Cortex of kidney (tissue), 1 donor: ENCODE measurements at places on chromosomes 7 and 10.

DNA sequence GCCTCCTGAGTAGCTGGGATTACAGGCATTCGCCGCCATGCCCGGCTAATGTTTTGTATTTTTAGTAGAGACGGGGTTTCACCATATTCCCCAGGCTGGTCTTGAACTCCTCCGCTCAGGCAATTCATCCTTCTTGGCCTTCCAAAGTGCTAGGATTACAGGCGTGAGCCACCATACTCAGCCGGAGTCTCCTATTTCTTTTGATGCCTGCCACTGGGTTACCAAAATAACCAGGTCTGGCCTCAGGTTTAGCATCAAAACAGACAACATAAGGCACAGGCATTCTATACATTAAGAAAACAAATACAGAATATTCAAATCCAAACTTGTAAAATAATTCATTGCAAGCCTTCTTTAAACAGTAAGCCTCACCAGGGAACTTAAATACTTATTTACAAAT is 289.8 kb upstream of the IMMP2L start:
- no peak for DNase-seq

DNA sequence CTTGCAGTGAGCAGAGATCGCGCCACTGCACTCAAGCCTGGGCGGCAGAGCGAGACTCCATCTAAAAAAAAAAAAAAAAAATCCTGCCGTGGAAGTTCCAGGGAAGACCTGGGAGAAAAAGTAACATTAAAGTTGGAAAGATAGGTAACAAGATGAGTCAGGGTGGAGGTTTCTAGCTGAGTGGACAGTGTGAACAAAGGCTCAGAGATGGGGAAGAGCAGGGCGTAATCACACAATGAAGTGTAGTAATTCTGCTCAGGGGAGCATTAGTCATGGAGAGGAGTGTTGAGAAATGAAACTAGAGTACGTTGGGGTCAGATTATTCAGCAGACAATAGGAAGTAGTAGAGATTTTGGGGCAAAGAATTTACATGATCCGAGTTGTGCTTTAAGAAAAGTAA is 21.6 kb upstream of the WASL start:
- DNase-seq, result no peak

DNA sequence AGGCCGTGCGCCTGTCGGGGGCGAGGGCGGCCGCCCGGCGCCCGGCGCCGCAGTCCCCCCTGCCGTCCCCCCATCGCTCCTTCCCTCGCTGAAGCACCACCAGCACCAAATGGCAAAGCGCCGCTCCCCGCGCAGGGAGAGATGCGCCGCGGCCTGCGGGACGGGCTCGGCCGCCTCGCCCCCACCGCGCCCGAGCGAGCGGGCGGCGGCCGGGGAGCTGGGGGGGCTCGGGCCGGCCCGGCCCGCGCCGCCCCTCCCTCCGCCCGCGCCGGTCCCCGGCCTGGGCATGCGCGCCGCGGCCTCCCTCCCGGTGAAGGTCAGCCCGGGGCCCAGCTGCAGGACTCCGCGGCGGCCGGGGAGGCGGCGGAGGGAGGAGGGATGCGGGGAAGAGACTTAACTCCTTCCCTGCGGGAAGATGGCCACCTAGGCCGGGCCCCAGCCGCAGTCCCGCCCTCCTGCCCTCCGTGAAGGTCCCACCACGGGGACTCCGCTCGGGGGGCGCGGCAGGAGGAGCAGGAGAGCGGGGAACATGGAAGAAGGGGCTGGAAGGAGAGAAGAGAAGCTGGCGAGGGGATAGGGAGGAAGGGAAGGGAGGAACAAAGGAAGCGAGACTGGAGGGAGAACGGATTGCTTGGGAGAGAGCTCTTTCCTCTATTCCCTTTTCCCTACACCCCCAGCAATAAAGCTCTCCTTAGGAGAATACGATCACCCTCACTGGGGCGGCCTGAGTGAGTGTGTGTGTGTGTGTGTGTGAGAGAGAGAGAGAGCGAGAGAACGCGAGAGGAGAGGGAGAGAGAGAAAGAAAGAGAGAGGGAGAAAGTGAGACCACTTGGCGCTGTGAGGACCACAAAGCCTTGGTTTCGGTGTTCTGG is 3.4 kb upstream of the SMARCD3 start:
- DNase-seq, result no peak

GRCh38 chr10:11705722-11706121 is 36.5 kb upstream of the ECHDC3 start:
- DNase-seq, result no peak

- no peak for DNase-seq
Observed at GRCh38 chr7:47666164-47666862, 84.4 kb upstream of the TNS3 start.

DNA sequence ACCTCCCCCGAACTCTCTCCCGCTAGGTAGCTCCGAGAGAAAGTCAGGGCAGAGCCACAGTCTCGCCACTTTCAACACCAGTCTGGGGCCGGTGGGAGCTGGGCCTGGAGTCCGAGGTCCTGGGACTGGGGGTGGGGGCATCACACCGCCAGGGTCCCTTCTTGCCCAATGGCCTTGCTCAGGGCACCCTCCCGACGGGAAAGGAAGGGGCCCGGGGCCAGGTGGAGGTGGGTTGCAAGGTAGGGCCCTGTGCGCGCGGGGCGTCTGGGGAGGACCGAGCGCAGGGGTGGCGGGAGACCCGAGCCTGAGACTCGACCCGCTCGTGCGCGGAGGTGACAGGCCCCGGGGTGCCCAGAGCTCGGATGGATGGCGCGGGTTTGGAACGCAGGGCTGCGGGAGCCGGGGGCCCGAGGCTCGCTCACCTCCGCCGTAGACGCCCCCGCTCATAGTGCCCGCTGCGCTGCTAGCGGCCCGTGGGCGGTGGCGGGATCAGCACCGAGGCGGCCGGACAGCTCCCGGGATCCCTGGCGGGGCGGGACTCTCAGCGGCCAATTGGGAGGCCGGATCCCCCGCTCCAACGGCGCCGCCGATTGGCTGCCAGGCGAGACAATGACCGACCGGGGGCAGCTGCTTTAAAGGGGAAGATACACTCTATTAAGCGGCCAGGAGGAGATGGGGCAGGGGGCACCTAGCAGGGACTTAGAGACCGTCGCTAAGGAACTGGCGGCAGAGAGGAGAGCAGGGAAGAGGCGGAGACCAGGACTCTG is at the start of gene ACTL6B:
Gene ACTL6B, minus strand, starts transcription at position 541 of the 767 bp plus-strand sequence. Its CDS starts 94 bp downstream, at position 447.
- no peak for DNase-seq

DNA sequence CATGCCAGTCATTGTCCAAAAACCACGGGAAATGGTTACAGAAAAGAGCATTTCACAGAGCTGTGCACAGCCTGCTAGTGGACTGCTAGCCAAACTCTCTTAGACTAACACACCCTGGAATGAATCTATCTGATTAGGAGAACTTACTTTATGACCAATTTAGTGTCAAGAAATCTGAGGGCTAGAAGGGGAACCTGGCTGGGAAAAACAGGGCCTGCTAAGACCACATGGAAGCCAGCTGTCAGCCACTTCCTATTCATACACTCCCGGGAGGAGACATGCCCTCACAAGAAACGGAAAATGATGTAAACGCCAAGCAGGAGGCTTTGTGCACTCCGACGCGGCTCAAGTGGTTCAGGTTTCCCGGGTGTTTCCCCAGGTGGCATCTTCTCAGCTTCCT is 54.8 kb downstream of the MPP7 start:
- no peak for DNase-seq

DNA sequence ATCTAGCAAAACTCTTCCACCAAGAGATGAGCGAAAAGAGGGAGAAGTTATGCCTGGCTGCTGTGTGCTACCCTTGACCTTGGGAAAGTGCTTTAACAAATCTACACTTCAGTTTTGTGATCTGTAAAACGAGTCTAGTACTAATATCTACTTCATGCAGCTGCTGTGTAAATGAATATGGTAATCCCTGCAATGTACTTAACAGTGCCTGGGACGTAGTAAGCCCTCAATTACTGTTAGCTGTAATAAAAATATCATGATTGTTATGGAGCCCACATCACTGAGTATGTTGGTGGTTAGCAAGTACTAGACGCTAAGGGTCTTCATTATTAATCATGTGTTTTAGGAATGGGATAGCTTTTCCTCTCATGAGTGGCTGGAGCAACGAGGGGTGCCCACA is 80.5 kb downstream of the LYZL1 start:
- no peak for DNase-seq

GRCh38 chr10:76665029-76665428 is 972.6 kb downstream of the KCNMA1 start:
- no peak for DNase-seq

- no peak for DNase-seq
Observed at GRCh38 chr10:5419466-5420094, 7.2 kb downstream of the NET1 start.

DNA sequence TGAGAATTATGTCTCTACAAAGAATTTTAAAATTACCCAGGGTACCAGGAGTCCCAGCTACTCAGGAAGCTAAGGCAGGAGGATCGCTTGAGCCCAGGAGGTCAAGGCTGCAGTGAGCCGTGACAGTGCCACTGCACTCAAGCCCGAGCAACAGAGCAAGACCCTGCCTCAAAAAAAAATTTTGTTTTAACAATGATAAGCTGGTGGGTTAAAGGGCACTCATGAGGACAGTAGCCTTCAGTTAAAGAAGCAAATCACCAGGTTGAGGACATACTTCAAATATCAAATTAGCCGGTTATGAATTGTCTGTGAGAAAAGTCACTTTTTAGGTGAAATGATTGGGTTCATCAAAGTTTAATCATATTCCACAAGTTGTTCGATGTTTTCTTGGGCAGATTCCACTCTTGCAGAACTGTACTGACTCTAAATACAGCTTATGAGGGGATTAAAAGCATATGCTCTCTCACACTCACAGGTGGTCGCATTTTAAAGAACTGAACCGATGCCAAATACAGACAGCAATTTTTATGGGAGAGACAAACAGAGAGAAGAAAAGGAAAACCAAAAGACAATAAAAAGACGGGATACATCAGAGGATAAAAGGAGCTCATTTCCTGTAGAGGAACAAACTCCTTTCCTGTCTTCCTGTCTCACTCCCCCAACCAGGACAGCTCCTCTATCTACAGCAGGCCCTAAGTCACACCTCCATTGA is 582.8 kb upstream of the NRP1 start:
- DNase-seq, result no peak

DNA sequence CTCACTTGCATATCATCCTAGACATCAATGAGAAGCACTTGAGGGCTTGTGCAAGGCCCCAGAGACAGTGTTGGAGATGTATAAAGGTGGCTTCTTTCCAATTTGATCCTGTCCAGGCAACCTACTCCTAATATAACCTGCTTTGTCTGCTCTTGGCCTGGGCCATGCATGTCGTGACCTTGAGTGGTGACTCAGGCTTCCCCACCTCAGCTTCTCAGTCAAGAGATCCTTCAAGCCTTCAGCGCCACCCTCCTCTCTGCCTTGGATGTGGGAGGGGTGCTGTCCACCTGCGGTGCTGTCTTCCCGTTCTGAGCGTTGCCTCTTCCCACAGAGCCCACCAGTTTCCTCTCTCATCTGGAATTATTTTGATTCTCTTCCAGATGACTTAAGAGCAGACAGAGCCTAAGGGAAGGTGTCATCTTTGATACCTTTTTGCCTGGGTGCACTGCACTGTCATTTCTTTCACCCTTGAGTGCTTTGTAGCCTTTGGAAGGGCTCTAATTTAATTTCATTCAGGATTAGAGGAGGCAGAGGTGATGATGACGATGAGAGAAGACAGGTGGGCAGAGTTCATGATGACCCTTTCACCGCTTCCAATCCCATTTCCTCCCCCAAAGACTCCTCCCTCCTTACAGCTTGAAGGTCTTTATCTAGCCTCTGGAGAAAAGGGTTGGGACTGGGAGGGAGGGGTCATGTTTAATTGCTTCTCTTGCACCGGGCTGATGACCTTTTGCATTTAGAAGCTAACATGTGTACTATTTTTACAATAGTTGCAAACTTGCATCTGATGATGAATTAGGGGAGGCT is 6.9 kb downstream of the LSMEM1 start:
- DNase-seq, result no peak

DNA sequence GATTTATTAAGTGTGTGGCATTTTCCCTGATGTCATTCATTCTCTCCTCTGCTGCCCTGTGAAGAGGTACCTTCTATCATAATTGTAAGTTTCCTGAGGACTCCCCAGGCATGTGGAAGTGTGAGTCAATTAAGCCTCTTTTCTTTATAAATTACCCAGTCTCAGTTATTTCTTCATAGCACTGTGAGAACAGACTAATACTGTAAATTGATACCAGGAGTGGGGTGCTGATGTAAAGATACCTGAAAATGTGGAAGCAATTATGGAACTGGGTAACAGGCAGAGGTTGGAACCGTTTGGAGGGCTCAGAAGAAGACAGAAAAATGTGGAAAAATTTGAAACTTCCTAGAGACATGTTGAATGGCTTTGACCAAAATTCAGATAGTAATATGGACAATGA is 711.8 kb upstream of the GRM3 start:
- no peak for DNase-seq

GRCh38 chr10:29608062-29608461 is 26.7 kb downstream of the SVIL start:
- no peak for DNase-seq

- DNase-seq, result peak; percentile 24
Observed at GRCh38 chr10:44974628-44975430, 3.8 kb downstream of the DEPP1 start.

DNA sequence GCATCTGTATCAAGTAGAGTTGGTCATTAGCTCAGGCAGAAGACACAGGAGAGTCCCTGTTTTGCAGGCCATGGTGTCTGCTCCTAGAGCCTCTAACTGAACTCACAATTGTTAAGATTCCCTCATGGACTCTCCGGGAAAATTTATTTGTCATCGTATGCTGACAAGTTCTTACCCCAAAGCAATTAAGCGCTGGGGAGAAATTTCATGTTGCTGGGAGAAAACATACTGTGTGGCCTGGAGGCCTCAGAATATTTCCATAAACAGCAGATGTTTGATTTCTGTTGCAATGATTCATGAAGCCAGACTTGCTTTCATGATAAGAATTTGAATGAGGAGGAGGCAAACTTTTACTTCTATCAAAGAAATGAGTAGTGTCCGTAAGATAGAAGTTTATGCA is 583.2 kb downstream of the GATA3 start:
- DNase-seq, result no peak

- DNase-seq, result no peak
Observed at GRCh38 chr7:4166340-4166739, 515.8 kb upstream of the FOXK1 start.

DNA sequence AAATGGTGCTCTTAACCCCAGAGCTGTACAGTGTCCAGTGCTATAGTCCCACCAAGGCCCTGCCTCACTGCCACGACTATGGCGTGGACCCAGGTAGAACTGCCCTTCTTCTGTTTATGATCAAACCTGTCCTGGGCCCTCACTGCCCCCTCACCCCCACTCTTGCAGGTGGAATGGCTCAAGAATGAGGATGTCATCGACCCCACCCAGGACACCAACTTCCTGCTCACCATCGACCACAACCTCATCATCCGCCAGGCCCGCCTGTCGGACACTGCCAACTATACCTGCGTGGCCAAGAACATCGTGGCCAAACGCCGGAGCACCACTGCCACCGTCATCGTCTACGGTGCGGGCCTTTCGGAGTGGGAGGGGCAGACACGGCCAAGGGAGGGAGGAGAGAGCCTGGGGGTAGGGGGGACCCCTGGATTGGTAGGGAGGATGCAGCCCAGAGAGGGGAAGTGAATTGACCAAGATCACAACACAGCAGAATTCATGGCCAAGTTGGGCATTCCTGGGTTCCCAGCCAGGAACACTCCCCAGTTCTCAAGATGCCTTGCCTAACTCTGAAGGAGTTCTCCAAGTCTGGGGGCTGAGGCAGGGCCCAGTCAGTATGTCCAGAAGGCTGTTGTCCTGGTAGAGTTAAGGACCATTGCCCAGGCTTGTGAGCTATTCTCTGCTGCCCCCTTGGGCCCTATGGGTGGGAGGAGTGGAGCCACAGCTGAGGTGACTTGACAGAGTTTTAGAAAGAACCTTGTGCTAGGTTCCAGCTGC is 32.4 kb upstream of the SLC29A3 start:
- DNase-seq, result no peak

- no peak for DNase-seq
Observed at GRCh38 chr10:72682638-72683037, 9.3 kb upstream of the MCU start.

- DNase-seq, result no peak
Observed at GRCh38 chr10:127563718-127564553, 14.8 kb downstream of the NPS start.
